ENCODE measurements at places on chromosomes 13 and 19.

GRCh38 chr19:18361646-18362045 is 21.2 kb downstream of the PGPEP1 start:
- DNase-seq = no peak

DNA sequence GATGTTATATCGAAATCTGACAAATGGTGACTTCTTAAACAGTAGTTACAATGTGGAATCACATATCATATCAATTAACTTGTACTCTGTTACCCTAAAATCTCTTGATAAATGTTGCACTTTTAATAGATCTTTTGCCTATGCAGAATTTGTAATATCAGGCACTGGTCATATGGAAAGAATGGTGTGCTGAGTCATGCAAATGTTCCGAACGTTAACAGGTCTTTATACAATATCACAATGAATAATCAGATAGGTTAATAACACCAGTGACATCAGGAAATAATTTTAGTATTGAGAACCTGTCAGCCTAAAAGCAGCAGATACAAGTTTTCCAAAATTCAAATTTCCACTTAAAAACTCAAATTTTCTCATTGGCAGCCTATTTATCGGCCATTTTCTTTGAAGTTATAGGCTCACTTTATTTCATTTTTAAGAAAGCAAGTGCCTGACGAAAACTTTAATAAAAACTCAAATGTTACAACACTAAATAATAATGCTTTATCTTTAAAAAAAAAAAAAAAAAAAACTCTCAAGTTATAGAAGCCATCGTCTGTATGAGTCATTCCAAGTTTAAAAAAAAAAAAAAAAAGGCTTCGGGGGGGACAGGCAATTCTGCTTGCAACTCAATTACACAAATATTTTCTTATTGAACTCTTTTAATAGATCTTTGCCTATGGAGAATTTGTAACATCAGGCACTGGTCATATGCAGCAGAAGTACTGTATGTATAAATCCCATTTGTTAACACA is 180.9 kb downstream of the DIAPH3 start:
- DNase-seq = no peak

GRCh38 chr19:44789943-44790483 is 12.3 kb downstream of the CBLC start:
- DNase-seq = no peak

GRCh38 chr19:41734585-41734984 is 20.7 kb upstream of the CEACAM6 start:
- no peak for DNase-seq

Measured in CD4-positive, alpha-beta T cell treated with Interleukin-4 for 1 hour (primary cell).